Karpas-422 (cell line): ENCODE measurements at places on chromosomes 13 and 19.
A peak's percentile ranks its signal among the peaks of the same experiment; 100 is the strongest.

DNA sequence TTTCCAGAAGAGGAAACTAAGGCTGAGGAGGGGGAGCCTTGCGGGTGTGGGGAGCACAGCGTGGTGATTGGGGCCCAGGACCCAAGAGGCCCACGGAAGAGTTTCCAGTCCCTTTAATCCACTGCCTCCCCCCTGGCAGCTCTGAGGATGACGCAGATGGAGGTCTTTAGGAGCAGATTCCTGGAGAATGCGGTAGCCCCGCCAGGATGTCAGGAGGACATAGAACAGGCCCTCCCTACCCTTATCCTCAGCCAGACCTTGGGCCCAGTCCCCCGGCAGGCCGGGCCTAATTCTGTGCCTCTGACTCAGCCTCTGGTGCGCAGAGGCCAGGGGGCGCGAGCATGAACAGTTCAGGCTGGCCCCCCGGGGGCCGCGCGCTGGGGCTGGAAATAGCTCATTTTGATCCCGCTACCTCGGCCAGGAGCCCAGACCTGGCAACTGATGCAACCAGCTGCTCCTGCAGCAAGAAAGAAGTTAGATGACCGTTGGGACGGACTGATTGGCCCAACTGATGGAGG, 461 bp upstream of the HSPB6 start:
- DNase-seq, result peak; percentile 84

DNA sequence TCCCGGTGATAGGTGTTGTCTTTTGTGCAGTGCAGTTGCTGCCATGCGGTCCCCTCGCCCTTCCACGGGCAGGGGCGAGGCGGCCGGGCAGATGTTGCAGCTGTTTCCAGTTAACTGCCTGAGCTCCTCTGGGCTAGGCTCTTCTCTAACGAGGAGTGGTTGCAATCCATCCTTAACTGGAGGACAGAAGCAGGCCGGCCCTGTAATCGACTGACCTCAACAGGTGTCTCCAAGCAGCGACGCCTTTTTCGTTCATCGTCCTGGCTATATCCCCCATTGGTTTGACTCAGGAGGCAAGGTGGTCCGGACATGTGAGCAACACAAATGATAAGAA, 1.9 kb upstream of the TSC22D1 start:
- no peak for DNase-seq

DNA sequence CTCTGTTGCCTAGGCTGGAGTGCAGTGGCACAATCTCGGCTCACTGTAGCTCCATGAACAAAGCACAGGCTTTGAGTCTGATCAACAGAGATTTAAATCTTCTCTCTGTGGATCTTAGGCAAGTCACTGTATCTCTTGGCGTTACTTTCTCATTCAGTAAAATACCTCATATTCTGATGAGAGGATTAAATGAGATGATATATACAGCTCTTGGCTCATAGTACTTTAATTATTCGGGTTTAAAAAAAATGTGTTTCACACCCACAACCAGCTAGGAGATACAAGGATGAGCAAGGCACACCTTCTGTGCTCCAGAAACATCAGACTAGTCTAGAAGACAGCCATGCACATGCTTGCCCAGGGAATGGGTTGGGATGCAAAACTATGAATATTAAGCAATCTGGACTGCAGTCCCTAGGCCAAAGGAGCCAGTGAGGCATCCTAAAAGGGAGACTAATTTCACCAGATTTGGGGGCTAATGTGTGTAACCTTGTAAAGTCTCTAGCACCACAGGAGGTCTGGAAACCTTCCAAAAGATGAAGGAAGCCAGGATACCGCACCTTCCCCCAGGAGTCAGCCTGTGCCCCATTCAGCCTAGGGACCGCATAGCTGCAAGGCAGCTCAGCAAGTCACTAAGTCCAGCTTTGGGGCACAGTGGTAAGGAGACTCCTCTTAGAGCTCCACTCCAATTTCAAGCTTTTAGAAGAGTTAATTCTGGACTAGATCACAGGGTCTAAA, 2.5 kb downstream of the VPS36 start:
- DNase-seq, result peak; percentile 26

DNA sequence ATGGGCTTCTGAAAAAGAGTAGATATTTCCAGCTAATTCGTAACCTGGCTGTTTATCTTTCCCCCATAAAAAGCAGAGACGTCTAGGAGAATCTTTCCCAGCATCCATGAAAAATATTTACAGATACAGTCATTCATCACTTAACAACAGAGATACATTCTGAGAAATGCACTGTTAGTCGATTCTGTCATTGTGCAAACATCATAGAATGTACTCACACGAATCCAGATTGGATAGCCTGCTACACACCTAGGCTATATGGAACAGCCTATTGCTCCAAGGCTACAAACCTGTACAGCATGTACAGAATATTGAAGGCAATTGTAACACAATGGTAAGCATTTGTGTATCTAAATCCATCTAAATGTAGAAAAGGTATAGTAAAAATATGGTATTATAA, 530.2 kb upstream of the NBEA start:
- DNase-seq, result no peak

- peak; percentile 54 for DNase-seq
These were observed 36.6 kb upstream of the OXGR1 start for GRCh38 chr13:97030705-97031452.

DNA sequence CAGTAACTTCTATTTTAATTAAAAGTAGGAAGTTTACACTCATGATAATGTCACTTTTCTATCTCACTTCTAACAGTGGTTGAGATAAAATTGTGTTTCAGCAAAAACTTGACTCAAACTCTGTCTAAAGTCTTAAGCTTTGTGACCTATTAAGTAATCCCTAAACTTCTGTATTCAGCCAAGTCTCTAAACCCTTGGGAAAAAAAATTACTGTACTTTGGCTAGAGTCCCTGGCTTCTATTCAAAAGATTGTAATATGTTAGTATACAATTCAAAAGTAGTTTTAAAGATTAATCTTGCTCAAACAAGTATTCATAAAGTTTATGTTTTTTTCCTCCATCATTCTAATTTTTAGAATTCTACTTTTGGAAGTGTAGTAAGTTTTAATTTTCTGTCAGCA, 1248.8 kb downstream of the UQCRFS1 start:
- DNase-seq, result no peak

- DNase-seq, result no peak
These were observed 20.8 kb downstream of the ERICH6B start for GRCh38 chr13:45594764-45595163.

- DNase-seq, result no peak
These were observed 1271.1 kb upstream of the PRR20A start for GRCh38 chr13:55869648-55870047.

DNA sequence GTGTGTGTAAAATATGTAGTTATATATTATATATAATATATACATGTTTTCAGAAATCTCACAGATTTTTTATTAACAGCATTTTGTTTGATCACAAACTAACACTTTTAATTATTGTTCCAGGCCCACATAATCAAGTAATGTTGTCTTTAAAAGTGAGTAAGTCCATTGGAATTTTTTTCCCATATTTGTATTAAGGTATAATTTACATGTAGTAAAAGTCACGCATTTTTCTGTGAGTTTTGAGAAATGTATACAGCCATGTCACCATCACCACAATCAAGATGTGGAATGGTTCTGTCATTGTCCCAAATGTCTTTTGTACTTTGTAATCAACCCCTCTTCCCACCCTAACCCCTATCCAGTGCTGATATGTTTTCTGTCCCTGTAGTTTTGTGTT, 120.0 kb upstream of the RFC3 start:
- no peak for DNase-seq

- no peak for DNase-seq
These were observed 384.6 kb downstream of the UQCRFS1 start for GRCh38 chr19:28828276-28828870.

- DNase-seq, result no peak
These were observed 350.6 kb upstream of the ARGLU1 start for GRCh38 chr13:106918557-106918860.

DNA sequence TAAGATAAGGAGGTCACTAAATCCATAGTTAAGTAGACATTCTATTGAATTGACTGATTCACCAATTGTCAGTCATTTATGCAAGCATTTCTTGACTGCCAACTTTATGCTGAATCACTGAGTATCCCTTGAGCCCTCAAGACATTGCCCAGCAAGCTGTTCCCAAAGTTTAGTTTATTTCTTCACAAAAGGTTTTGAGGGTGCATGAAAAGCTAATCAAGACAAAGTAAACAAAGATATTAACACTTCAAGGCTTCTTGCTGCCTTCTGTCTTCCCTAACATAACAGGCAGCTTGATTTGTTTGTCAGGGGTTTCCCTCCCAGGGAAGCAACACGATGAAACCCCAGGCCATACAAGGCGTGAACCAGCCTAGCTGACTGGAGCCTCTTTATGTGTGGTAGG, 374.4 kb downstream of the SPRY2 start:
- DNase-seq, result no peak
